ENCODE measurements at places on chromosomes 2 and 18.

- H3K36me3 ChIP-seq, result peaks cover 8% of the 10 kb centered on the region
- DNase-seq, result no peak
- H3K27me3 ChIP-seq, result no peaks in the 10 kb centered on the region
- H3K4me1 ChIP-seq, result peaks cover 6% of the 10 kb centered on the region
- H3K27ac ChIP-seq, result no peak overlapping the region
- no peak overlapping the region for H3K4me3 ChIP-seq
Observed at GRCh38 chr2:36919041-36919837, 47.1 kb downstream of the STRN start.

DNA sequence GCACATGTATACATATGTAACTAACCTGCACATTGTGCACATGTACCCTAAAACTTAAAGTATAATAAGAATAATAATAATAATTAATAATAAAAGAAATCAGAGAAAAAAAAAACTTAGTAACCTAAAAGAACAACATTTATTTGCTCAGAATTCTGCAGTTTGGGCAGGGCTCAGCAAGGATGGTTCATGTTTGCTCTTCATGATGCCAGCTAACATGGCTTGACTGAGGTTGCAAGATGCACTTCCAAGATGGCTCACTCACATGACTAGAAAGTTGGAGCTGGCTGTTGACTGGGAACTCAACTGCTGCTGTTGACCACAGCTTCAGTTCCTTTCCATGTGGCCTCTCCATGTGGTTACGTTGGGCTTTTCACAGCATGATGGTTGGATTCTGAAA is 56.4 kb downstream of the KLHL29 start:
- DNase-seq, result no peak
- no peak overlapping the region for H3K27ac ChIP-seq
- no peaks in the 10 kb centered on the region for H3K36me3 ChIP-seq
- H3K4me1 ChIP-seq, result peaks cover 1% of the 10 kb centered on the region

DNA sequence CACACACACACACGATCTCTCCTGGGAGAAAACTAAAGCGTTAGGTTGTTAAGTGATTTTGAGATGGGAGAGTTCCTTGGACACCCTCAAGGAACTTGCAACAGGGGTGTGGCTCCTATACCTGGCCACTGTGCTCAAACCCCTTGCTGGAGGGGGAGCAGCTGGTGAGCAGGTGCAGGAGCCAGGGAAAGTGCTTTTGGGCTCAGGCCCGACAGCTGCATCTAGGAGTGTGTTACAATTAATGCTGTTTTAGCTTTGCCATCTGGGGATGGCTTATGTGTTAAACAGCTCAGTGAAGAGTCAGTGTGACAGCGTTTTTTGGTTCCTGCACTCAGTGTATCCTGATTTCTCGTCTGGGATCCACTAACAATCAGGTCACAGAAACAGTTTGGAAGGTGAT is 510.8 kb downstream of the TRIB2 start:
- H3K4me1 ChIP-seq, result no peaks in the 10 kb centered on the region
- DNase-seq, result no peak
- peaks cover 6% of the 10 kb centered on the region for H3K27me3 ChIP-seq

DNA sequence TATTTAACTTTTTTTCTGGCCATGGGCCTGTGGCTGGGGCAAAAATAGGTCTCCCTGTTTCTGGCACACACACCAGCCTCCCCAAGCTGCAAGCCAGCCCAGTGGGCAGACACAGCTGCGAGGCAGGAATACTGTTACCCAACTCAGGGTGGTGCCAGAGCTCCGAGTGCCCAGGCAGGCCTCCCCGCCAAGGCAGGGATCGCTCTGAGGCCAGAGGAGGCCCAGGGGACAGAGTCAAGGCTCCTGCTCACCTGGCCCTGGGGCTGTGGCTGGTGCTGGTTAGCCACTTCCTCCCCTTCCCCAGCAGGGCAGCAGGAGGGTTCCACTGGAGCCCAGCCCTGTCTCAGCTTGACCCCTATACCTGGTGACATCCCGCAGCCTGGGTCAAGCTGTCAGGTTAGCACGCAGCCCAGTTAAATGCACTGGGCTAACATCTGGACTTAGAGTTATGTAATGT is 67.1 kb upstream of the EPAS1 start:
- peak overlapping the region; percentile 90 for H3K27ac ChIP-seq
- DNase-seq, result peak; percentile 21
- H3K27me3 ChIP-seq, result no peaks in the 10 kb centered on the region
- H3K4me3 ChIP-seq, result peak overlapping the region; percentile 42

DNA sequence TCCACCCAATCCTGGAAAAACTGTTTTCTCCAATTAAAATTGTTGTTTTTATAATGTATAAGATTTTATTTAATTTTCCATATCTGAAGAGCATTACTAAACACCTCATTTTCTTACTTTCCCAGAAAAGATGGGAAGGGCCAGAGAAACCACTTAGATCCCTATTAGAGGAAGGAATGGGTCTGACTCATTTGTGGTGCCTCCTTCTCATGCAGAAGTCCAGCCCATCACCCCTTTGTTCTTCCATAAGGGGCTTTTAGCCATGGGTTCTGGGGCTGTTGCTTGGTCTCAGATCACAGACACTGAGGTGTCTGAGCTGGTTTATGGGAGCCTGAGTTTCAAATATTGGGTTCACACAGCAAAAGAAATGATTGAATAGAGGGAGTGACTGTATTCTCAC is 152.2 kb downstream of the ESCO1 start:
- H3K27me3 ChIP-seq, result peaks cover 22% of the 10 kb centered on the region
- no peak for DNase-seq
- no peak overlapping the region for H3K27ac ChIP-seq
- no peaks in the 10 kb centered on the region for H3K4me1 ChIP-seq
- H3K36me3 ChIP-seq, result no peaks in the 10 kb centered on the region

GRCh38 chr2:18106841-18107240 is 228.4 kb downstream of the KCNS3 start:
- no peaks in the 10 kb centered on the region for H3K36me3 ChIP-seq
- no peak overlapping the region for H3K27ac ChIP-seq
- H3K4me1 ChIP-seq, result no peaks in the 10 kb centered on the region
- DNase-seq, result no peak
- no peak overlapping the region for H3K4me3 ChIP-seq
- no peaks in the 10 kb centered on the region for H3K27me3 ChIP-seq

DNA sequence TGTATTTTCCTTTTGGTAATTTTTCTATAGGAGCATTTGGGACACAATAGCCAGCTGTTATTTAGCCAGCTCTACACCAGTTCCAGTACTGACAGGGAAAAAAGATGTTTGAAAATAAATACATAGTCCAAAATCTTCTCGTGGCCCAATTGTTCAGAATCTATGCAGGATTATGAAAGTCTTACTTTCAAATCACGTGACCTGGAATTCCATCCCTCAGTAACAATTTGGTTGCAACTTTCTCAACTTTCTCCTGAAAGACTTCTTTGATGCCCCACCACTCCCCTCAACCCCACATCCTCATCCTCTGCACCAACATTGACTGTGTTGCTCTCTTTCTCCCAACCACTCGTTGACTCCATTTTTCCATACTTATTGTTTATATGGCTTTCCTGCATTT is 539.0 kb downstream of the LRP1B start:
- no peaks in the 10 kb centered on the region for H3K4me1 ChIP-seq
- no peaks in the 10 kb centered on the region for H3K27me3 ChIP-seq
- H3K4me3 ChIP-seq, result no peak overlapping the region
- no peak for DNase-seq
- no peaks in the 10 kb centered on the region for H3K36me3 ChIP-seq
- H3K27ac ChIP-seq, result no peak overlapping the region

- no peak overlapping the region for H3K4me3 ChIP-seq
- H3K27me3 ChIP-seq, result no peaks in the 10 kb centered on the region
- no peaks in the 10 kb centered on the region for H3K4me1 ChIP-seq
- H3K36me3 ChIP-seq, result no peaks in the 10 kb centered on the region
- no peak overlapping the region for H3K27ac ChIP-seq
Observed at GRCh38 chr18:39225373-39225772, 1659.8 kb upstream of the CELF4 start.

Data from effector memory CD8-positive, alpha-beta T cell (primary cell).